Neural progenitor cell (in vitro differentiated cells): ENCODE measurements at places on chromosomes 6 and 20. TPM values are rescaled to one million over a fixed set of nuclear protein-coding genes. Genes with fewer than 3 reads are reported as not detected.

DNA sequence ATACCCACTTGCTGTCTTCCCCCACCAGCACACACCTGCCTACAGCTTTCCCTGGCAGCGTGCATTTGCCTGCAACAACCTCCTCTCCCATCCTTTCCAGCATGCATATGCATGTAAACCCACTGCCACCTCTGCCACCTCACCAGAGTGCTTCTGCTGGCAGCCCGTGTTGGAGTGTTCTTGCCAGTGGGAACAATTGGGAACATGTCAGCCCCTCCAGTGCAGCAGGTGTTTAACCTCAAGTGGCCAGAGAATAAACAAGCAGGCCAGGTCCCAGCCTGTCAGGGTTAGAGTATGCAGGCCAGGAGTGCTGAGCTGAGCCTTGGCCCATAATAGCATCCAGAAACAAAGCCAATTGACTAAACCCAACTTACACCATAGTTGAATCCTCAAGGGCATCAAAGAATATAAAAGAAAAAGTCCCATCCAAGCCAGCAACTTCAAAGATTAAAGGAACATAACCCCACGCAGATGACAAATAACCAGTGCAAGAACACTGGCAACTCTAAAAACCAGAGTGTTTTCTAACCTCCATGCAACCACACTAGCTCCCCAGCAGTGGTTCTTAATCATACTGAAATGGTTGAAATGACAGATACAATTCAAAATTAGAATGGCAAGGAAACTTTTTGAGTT is 1212.1 kb upstream of the CITED2 start:
- H3K27ac ChIP-seq = no peak overlapping the region
- no peak overlapping the region for H3K4me3 ChIP-seq
- no peaks in the 10 kb centered on the region for H3K4me1 ChIP-seq
- no peak for DNase-seq
- H3K36me3 ChIP-seq = no peaks in the 10 kb centered on the region
- no peaks in the 10 kb centered on the region for H3K27me3 ChIP-seq

The CFB gene
- total RNA-seq = 0.50 TPM in 1 of 2 replicates, not detected in the other

The CTAGE9 gene
- total RNA-seq = not detected in 2 replicates

The WTAP gene
- total RNA-seq = 126 and 159 TPM in 2 replicates

The C2 gene
- total RNA-seq = 1.1 and 1.4 TPM in 2 replicates
